ENCODE measurements at places on chromosomes 7 and 10.

DNA sequence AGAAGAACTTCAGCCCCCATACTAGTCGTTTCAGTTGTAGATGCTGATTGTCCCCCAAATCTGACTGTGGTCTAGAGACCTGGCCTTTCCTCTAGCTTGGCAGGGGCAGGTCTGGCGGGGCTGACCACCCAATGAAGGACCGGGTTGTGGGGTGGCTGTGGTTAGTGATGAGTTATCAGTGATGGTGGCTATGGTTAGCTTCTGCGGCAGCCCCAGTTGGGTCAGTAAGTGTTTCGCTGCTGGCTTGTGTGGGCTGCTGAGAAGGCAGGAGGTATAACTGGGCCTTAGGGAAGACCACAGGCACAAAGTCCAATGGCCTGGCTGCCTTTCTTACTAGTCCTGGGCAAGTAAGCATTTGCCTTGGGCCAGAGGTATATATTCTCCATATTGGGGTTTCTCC lies 21.3 kb downstream of the VWA2 start:
- DNase-seq, result no peak

- no peak for DNase-seq
These were observed 152.6 kb upstream of the FZD8 start for GRCh38 chr10:35794703-35795102.

DNA sequence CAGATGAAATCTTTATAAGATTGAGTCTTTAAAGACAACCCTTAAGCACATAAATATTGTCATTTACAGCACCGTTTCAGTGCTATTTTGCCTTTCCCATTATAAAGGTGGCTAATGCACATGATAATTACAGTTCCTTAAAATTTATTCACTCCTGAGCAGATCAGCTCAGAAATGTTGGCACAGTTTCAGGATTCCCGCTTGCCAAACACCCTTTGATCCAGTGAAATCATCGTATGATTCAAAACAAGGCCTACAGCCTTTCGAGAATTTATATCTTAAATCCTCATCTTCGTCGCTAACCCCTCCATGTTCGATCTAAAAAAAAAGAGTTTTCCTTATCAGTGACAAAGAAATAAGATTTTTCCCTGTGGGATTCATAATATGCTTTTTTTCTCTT lies 14.1 kb upstream of the SOSTDC1 start:
- no peak for DNase-seq

DNA sequence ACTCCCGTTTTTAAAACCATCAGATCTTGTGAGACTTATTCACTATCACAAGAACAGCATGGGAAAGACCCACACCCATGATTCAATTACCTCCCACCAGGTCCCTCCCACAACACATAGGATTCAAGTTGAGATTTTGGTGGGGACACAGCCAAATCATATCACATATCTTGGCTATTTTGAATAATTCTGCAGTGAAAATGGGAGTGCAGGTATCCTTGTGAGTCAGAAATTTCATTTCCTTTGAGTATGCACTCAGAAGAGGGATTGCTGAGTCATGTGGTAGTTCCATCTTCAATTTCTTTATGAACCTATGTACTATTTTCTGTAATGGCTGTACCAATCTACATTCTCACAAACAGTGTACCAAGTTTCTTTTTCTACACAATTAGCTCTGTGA lies 125.8 kb downstream of the ANKRD7 start:
- no peak for DNase-seq

GRCh38 chr10:16519250-16519907 lies 2.3 kb downstream of the C1QL3 start:
- DNase-seq, result no peak

- no peak for DNase-seq
These were observed 37.4 kb upstream of the BET1 start for GRCh38 chr7:94041529-94041928.

DNA sequence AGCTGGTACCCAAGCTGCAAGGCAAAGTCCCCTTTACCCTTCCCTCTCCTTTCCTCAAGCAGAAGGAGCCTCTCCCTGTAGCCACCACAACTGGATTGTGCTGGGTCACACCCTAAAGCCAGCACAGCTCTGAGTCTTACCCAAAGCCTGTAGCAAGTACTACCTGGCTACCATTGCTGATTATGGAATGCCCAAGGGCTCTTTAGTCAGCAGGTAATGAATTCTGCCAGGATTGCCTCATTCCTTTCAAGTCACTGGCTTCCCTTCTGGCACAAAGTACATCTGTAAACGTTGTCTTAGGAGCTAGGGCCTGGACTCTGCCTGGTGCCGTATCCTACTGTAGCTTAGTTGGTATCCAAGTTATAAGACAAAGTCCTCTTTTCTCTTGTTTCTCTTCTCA lies 52.0 kb downstream of the FAS start:
- DNase-seq, result no peak

DNA sequence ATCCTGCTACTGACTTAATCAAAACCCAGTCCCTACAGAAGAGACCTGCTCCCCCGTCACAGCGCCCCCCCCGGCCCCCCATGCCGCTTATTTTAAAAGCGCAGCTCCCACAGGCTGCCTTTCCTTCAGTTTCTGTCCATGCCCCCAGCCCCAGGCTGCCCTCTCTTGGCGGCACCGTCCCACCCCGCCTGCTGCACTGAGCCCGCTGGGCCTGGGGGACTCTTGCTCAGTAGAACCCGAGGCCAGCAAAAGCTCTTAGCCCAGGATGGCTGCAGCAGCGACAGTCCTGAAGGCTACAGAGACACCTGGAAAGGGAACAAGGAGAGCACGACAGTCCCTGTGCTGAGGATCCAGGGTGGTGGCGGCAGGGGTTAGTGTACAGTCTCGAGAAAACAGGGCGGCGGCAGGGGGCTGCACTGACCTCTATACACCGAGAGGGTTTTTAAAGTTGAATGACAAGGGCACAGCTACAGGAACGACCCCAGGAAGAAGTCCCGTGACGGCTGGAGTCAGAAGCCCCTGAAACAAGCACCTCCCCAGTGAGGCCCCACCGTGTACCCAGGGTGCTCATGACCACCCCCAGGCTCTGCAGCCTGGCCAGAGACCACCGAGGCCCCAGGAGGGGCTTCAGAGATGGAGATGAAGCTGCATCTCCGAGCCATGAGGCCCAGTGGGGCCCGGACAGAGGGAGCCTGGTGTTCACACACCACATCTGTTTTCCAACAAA lies 54.4 kb downstream of the ZRANB1 start:
- no peak for DNase-seq

GRCh38 chr10:62788861-62789467 lies 15.6 kb upstream of the ADO start:
- no peak for DNase-seq

- DNase-seq, result no peak
These were observed 8.4 kb downstream of the CPA2 start for GRCh38 chr7:130274983-130275591.

DNA sequence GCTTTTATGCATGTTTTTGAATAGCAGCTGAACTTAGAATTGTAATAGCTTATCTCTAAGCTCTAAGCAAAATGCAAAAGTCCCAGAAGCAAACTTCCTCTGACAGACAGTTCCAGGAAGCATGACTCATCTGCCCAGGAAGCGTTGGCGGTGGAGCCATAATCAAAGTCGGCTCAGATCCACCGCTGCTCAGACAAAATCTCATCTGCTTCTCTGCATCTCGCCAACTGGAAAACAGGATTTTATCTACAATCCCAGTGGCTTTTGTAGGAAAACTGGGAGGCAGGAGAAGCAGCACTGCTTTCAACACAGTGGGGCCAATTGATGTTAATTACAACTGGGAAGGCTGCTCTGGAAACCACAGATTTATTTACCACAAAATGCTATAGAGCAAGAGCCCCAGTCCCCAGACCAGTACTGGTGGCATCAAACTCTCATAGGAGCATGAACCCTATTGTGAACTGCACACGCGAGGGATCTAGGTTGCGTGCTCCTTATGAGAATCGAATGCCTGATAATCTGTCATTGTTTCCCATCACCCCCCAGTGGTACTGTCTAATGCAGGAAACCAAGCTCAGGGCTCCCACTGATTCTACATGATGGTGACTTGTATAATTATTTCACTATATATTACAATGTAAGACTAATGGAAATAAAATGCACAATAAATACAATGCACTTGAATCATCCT lies 99.9 kb downstream of the CUBN start:
- DNase-seq, result peak; percentile 58

- DNase-seq, result no peak
These were observed 264.7 kb upstream of the TEX47 start for GRCh38 chr7:89060234-89060633.

- no peak for DNase-seq
These were observed 544.1 kb downstream of the AUTS2 start for GRCh38 chr7:70142247-70142932.

DNA sequence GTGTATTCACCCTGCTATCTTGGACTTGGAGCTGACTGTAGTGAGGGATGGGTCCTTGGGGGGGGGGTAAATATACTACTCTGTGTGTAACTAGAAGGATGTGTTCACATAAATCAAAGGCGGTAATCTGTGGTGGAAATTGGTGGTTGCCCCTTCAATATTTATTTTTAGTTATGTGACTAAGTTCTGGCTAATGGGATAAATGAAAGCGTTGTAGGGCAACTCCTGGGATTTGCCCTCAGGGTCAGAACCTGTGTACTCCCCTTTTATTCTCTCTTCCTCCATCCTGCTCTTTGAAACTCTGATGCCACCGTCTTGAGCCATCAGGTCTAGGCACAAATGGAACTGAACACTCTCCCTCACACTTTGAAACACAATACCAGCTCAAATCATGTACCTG lies 24.3 kb upstream of the ST7 start:
- DNase-seq, result no peak

GRCh38 chr10:119778776-119779445 lies 53.1 kb downstream of the INPP5F start:
- DNase-seq, result no peak

- DNase-seq, result peak; percentile 10
These were observed 28.3 kb downstream of the WDR86 start for GRCh38 chr7:151381348-151382078.

DNA sequence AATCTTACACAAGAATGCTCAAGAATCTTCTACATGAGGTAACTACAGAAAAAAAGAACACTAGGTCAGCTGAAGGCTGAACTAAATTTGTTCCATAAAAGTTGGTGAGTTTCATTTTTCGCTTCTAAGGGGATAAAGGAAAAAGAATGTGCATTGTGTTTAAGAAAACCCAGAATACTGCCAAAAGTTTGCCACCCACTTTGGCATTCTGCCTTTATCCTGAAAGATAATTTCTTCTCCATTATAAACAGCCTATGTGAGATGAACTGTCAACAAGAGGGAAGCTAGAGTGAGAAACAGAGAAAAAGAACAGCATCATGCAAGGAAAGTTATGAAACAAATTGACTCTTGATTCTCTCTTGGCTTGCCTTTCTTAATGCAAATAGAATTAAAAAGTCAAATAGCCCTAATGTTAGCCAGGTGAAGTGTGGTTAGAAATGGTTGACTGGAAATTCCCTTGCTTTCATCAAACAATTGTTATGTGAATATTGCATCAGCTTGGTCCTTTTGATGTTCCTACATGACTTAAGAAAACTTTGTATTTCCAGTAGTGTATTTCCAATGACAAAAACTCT lies 25.8 kb downstream of the STEAP1 start:
- no peak for DNase-seq

DNA sequence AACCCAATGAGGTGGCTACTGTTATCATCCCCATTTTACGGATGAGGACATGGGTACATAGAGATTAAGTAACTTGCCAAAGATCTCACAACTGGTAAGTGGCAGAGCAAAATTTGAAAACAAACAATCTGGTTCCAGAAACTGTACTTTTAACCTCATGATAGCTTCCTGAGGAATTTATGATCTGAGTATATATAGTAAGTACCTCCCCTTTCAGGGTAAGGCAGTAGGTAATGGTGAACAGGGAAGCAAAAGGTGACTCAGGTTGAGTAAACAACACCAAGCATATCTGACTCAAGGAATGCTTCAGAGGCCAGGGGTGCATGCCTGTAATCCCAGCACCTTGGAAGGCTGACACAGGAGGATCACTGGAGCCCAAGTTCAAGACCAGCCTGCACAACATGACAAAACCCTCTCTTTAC lies 21.1 kb downstream of the KLLN start:
- no peak for DNase-seq

DNA sequence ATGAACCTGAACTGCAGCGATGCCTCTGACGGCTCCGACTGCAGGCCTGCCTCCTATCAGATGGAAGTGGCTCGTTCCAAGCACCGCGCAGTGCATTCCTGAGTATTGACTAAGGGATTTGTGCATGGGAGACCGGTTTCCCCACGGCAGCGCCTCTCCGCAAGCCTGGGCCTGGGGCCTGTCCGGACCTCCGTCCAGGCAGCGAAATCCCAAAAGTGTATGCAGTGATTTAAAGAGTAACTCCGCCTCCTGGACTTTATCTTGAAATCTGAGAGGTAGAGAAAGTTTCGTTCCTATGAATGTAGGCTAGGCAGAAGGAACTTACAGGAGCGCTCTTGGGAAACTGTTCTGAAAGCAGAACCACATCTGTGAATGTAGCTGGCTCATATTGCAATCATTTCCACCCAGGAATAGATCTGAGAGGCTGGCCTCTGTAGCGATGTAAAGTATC lies 106.2 kb upstream of the CELF2 start:
- DNase-seq, result no peak

- no peak for DNase-seq
These were observed 32.0 kb downstream of the EEPD1 start for GRCh38 chr7:36185092-36185491.

- DNase-seq, result no peak
These were observed 43.3 kb downstream of the ZMIZ1 start for GRCh38 chr10:79111846-79112614.

DNA sequence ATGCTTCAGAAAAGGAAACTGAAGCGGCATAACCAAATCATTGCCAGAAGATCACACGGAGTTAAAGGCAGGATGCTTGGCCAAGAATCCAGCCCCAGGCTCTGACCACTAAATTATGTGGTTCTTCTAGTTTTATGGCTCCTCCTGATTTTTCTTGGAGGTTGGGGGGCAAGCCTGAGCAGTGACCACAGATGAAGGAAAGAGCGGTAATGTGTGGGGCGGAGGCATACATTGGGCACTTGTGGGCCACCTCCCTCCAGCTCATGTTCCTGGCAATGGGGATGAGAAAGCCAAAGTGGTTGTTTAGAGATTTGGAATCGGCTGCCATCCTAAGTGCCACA lies 3.2 kb downstream of the TRPV6 start:
- DNase-seq, result no peak

- DNase-seq, result no peak
These were observed 93.0 kb downstream of the ABLIM1 start for GRCh38 chr10:114565066-114565465.

DNA sequence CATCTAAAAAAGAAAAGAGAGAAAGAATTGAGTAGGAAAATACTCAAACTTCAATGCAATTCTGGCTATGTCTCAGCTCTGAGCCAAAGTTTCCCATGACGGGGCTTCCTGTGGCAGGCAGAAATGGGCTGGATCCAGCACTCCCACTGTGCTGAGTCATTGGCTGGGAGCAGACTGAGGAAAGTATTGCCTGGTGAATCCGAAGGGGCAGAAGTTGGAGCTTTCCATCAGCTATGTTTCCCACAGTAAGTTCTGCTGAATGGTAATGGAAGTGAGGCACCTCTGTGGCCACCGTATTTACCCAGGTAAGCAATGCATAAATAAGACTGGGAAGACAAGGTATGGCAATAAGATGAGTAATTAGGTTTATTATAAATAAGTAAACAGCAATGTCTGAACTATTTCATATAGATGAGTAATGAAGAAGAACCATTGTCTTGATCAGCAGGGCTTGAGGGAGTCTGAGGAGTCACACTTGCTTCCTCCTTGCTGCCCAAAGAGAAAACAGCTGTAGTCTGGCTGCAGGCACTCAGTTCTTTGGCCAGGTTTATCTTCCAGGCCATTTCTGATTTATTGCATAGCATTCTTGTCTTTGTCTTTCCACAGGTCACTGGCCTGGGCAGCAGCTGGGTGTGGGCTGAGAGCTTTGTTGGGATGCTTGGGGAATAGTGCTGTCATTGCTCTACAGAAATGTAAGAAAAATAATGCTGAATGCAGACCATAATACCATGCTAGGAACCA lies 255.3 kb downstream of the DNAJB9 start:
- DNase-seq, result no peak
